Right lung (tissue), 10 donors: ENCODE measurements at places on chromosomes 2 and 18.

GRCh38 chr2:68946117-68946516, 6.6 kb downstream of the GKN2 start:
- no peak for DNase-seq

DNA sequence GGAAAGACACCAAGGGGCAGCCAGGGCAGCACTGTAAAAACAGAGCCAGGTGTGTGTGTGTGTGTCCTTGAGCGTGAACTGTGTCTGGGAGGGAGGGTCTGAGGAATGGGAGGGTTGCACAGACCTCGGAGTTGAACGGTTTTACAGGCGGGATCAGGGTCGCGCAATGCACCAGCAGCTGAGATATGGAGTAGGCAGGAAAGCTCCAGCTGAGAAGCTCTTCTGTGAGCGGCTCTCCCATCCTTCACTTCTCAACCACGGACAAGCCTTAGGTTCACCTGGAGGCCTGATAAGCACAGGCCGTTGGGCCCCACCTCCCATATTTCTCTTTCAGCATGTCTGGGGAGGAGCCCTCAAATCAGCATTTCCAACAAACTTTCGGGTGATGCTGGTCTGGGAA, 12.1 kb downstream of the SERTAD2 start:
- DNase-seq = no peak

DNA sequence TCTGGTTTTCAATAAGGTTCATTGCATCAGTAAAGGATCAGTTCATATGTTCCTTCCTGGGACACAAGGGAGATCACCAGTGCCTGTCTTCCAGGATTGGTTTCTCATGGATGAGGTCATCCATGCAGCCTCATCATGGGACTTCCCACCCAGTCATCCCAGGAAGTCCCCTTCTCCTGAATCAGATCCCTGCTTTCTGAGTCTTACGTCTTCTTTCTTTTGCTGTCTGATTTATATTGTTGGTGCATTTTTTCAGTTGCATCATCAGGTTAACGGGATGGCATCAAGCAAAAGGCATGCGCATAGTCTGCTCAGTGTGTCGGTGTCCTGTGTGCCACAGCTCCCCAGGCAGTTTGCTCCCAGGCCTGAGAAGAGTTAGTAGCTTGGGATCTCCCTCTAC, 105.9 kb downstream of the SOX11 start:
- DNase-seq = no peak

DNA sequence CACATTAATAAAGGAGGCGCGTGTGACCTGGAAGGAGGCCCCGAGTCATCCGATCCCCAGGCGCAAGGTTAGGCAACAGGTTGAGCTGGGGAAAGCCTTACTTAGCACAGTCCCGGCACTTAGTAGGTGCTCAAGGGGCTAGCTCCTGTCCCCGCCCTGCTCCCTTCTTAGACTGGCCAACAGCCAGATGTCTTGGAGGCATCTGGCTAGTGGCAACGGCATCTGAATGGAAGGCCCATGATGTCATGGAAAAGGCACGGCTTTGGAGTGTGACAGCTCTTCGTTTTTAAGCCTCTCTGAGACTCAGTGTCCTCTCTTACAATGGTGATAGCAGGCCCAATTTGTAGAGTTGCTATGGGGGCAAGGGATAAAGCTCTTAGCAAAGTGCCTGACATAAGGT, 258.3 kb downstream of the CYRIA start:
- no peak for DNase-seq

DNA sequence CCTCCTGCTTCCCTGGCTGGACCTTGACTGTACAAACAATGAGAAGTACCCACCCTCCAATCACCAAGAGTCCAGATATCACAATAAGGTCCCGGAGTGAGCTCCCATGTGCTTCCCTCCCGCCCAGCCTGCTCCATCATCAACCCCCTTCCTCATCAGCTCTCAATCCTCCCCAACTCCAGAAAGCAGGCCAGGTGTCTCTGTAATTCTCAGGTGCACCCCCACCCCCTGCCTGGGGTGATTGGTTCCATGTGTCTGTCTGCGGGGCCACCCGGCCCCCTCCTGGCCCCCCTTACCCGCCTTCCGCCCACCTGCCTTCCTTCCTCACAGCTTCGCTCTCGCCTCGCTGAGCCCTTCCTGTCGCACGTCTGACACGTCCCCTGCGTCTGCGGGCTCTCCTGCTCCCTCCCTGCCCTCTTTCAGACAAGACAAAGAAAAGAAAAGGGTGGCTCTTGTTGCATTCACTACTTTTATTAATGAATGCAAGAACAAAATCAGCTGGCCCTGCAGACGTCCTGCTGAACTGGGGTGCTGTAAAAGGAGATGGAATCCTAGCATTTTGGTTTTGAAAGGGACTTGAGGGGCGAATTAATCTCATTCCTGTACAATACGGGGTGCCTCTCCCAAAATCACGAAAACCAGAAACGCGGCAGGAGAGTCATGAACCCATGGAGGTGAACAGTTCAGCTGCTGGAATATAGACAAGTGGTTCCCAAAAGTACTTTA, 26.5 kb upstream of the IGFBP2 start:
- peak; percentile 52 for DNase-seq

DNA sequence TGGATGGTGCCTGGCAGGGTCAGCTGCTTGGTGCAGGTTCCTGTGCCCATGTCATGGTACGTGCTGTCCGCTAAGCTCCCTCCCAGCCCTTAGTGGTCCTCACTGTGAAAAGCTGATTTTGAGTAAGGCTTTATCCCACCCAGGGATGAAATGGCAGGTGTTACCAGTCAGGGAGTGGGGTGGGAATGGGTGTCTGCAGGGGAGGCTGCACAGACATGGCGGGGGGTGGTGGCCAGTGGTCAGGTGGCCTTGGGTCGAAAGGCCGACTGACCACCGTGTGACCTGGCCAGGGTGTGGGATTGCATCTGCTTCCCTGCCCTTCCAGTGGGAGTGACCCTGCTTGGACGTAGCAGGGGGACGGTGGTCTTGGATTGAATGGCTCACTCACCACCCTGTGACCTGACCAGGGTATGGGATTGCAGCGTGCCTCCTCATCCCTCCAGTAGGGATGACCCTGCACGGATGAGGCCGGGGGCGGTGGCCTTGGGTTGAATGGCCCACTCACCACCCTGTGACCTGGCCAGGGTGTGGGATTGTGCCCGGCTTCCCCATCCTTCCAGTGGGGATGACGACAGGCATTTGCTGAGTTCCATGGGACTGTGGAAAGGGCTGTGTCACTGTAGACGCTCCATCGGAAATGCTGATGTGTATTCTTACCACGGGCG, 29.8 kb downstream of the AGAP1 start:
- no peak for DNase-seq

GRCh38 chr18:59101830-59102414, 37.8 kb upstream of the SEC11C start:
- no peak for DNase-seq

DNA sequence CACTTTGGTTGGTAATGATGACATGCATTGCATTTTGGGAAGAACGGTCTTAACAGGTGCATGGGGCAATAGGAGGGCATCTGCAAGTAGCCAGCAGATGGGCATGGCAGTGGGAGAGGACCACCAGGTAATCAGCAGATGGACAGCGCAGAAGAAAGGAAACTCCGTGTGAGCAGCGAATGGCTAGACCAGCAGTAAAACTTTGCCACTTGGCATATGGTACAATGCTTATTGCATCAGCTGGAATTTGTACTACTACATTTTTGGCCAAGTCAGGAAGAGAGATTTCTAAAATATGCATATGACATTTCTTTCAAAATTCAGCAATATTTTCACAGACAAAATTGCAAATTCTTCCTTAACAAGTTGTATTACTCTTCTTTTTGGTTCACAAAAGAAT, 768.5 kb downstream of the LRP1B start:
- no peak for DNase-seq

DNA sequence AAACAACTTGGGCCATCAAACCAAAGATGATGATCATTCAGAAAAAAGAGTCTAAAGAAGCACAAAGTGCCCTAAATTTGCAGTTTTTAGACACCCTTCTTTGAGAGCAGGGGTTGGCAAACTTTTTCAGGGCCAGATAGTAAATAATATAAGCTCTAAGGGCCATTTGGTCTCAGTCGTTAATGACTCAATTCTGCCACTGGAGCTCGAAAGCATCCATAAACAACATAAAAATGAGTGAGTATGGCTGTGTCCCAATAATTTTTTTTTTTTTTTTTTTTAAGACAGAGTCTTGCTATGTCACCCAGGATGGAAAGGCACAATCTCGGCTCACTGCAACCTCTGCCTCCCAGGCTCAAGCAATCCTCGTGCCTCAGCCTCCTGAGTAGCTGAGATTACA, 152.3 kb downstream of the DTNB start:
- no peak for DNase-seq

GRCh38 chr2:190986221-190986953, 27.6 kb downstream of the STAT1 start:
- DNase-seq = no peak

DNA sequence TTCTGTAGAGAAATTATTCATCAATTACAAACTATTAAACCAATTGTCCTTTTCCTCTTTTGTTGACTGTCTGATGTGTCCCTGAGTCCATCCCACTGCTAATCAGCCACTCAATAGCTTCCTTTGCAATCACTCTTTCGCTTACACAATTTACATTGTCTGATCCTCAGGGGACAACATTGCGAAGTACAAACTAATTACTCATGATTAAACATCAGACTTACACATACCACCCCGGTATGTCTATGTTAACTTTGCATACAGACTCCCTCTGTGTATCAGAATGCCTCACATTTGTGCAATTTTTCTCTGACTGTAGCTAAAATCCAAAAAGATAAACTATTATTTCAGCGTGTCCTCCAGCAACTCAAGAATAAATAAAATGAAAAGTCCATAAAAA, 264.4 kb upstream of the REV1 start:
- no peak for DNase-seq

DNA sequence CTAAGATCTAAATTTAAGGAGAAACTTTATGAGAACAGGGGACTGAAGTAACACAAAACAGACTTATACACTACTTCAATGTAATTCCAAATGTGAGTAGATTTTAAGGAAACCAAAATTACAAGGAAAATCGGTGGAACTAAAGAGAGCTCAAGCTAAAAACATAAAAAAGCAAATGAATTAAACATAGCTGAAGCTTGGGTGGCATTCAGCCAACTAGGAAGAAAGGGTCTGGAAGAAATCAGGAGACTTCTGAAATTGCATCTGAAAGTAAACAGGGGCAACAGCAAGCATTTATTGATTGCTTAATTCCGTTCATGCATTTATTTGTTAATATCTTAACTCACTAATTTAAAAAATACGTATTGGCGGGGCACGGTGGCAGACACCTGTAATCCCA, 727.3 kb upstream of the PKDCC start:
- no peak for DNase-seq

- DNase-seq = no peak
Observed at GRCh38 chr2:7517088-7517487, 599.9 kb downstream of the RNF144A start.

GRCh38 chr2:221437056-221437455, 135.0 kb downstream of the EPHA4 start:
- DNase-seq = no peak

DNA sequence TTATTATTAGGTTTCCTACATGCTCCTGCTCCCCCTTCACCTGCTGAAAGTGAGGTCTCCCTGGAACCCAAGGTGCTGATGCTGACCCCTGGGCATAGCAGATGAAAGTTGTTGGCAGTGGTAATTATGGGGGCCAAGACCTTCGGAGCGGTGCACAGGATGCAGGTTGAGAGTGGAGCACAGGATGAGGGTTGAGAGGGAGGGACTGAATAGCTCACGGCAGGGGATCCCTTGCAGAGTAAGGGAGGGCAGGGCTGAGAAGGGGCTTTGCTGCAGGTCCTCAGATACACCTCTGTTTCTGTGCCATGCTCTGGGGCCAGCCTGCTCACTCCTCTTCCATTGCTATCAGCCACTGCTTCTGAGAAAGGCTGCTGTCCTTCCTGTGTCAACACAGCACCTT, 163.3 kb downstream of the FHOD3 start:
- no peak for DNase-seq

DNA sequence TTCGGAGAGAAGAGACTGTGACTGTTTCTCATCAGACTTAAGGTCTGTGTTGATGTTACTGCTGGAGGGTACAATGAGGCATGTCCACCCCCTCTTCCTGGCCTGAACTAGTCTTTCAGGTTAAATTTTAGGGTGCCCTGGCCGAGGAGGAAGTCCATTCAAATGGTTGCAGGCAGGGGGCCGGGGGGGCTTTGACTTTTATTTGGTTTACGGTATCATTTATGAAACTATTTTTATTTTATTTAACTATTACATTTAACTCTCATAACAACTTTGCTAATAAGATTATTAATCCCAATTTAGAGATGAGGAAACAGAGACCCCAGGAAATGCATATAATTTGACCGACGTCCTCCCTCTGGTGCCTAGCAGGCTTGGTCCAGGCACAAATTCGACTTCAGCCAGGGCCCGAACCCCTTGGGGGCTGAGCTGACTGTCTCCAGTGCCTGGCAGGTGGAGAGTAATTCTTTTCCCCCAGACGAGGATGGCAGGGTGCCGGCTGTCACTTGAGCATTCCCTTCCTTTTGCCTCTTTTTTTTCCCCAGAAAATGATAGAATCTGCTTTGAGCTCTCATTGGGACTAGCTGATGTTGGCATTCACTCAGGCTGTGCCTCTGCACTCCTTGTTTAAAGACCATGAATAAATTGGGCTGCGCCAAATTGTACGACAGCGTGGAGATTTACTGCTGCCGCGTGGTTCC, 255.3 kb upstream of the SALL3 start:
- no peak for DNase-seq
